Stimulated activated CD4-positive, alpha-beta T cell treated with anti-CD3 and anti-CD28 coated beads, Interleukin-4, amount 100 ng/mL, for 1 hour (primary cell): ENCODE measurements at places on chromosomes 1 and 21.

- no peak for DNase-seq
Observed at GRCh38 chr1:48870596-48870995, 93.9 kb upstream of the BEND5 start.

DNA sequence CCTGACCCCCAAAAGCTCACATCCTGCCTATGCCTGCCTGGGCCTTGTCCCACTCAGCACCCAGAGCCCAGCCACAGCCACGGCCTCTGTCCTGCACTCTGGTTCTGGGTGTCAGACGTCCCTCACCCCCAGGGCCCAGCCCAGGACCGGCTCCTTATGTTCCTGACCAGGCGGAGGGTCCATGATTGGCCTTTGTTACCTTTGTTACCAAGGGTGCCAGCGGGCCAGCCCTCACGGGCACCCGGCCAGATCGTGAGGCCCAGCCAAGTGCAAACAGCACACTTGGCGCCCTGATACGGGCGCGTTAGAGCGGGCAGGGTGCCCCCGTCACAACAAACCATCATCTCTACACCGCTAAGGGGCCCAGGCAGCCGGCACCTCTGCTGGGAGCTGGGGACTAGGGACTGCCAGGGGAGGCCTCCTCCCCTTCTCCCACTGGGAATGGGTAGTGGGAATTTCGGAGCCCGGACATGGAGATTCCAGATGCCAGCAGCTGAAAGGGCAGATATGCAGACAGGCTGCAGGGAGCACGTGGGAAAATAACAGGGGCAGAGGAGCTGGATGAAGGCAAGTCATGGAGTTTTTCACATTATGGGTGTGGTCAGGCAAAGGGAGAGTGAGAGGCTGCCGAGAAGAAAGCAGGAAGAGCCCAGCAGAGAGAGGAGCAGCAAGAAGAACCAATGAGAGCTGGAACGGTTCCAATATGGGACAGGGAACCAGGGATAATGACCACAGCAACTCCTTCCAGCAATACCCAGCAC is 22.1 kb downstream of the HSPG2 start:
- DNase-seq = no peak

DNA sequence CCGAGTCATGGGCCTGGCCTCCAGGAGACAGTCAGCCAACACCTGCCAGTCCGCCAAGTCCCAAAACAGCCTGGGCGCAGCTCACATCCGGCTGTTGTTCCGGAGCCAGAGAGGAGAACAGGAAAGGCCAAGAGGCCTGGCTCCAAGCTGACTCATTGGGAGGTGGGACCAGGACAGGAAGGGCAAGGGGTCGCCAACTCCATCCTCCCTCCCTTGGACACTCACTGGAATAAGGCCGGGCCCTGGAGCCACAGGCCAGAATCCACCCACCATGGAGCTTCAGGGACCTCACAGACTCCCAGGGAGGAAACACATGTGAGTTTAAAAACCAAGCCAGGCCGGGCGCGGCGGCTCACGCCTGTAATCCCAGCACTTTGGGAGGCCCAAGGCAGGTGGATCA is 25.1 kb upstream of the CLIC4 start:
- no peak for DNase-seq

DNA sequence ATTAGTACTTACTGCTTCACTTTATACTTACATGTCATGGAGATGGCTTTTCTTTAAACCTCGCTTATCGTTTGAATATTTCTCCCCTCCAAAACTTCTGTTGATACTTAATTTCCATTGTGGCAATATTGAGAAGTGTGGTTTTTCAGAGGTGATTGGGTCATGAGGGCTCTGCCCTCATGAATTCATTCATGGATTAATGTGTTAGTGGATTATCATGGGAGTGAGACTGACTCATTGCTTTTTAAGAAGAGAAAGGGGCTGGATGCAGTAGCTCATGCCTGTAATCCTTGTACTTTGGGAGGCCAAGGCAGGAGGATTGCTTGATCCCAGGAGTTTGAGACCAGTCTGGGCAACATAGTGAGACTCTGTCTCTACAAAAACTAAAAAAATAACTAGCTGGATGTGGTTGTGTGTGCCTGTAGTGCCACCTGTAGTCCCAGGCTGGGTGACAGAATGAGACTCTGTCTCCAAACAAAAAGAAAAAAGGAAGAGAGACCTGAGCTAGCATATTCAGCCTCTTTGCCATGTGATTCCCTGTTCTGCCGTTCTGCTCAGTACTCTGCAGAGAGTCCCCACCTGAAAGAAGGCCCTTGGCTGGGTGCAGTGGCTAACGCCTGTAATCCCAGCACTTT is 30.2 kb downstream of the RABGAP1L start:
- DNase-seq = no peak

DNA sequence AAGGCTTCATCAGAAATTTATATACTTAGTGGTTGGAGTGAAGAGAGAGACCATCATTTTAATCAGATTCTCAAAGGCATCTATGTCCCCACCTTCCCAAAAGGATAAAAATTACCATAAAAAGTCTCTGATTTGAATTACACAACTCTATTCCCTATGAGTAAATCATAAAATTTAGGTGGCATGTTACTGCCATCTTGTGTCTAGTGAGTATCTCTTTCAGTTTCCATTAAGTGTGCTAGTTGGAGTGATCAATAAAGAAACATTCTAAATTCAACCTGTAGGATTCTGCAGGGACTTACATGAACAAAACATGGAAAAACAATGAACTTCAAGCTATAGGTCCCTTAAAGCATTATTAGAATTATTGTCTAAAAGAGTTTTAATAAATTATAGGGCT is 655.4 kb downstream of the LTN1 start:
- no peak for DNase-seq

GRCh38 chr1:185998391-185998790 is 264.2 kb downstream of the HMCN1 start:
- no peak for DNase-seq
